Kidney capillary endothelial cell (primary cell): ENCODE measurements at places on chromosomes 6 and 20.

DNA sequence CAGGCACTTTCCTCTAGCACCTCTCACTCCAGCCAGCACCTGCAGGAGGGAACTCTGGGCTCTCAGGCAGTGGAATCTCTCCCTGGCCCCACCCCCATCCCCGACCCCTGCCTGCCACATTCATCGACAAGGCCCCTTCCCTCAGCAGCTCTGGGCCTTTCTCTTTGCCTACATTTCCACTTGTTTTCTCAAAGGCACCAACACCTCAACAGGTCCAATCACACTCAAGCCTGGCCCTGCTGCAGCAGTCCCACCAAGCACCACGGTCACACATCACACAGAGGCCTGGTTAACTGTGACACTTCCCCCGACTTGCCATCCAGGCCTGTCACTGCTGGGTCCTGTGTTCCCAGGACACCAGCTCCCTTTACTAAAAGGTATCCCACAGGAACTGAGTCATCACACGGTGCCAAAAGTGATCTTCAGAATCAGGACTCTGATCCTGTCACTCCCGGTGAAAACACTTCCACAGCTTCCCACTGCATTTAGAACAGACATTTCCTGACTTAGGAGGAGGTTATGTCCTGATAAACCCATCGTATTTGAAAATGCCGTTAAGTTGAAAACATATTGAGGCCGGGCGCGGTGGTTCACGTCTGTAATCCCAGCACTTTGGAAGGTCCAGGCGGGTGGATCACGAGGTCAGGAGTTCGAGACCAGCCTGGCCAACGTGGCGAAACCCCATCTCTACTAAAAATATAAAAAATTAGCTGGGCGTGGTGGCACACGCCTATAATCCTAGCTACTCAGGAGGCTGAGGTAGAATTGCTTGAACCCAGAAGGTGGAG lies 54.9 kb downstream of the MYH7B start:
- peak; percentile 30 for DNase-seq

DNA sequence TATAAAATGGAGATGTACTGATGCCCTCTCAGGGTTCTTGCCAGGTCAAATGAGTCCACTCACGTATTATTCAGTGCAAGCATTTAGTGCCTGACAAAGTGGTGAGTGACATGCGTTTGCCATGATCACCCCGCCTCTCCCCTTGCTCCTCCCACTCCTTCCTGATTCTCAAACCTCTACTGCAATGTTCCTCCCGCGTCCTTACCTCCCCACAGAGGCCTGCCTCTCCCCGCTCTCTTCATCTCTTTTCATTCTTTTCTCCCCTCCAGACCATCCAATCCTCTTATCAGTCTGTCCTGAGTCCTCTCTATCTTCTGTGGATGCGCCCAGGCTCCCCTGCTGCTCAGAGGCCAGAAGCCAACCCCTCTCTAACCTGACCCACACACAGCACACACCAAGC lies 40.7 kb downstream of the KCNK5 start:
- DNase-seq, result no peak

GRCh38 chr20:3446779-3447178 lies 24.0 kb upstream of the ATRN start:
- DNase-seq, result no peak

DNA sequence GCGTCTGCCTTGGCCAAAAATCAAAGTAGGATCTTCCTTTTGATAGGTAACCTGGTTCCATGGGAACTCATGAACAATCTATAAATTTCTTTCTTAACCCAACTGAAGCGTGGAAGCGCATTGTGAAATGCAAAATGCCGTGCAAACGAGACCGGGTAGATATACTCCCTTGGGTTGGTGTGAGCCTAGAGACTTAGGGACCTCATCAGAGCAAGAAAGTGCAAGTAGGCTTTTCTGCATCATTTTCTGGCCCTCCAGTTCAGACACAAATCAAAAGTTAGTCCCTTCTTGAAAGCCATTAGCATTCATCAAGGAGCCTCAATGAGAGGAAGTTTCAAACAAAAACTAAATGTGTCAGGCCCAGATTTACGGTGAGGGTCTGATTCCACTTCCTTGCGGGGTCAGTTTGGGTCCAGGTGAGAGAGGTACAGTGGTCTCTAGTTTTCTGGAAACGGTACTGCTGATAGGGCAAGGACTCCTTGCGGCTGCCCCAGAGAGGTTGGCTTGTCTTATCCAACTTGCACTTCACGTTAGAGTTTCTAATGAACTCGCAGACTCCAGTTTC lies 5.3 kb upstream of the ZNF184 start:
- no peak for DNase-seq

- no peak for DNase-seq
These were observed 13.6 kb downstream of the PRRC2A start for GRCh38 chr6:31634131-31634530.

- DNase-seq, result no peak
These were observed 202.6 kb downstream of the SOD2 start for GRCh38 chr6:159490298-159490937.

GRCh38 chr6:88403486-88403885 lies 237.3 kb upstream of the CNR1 start:
- DNase-seq, result no peak

- DNase-seq, result no peak
These were observed 106.2 kb upstream of the NRSN1 start for GRCh38 chr6:24019830-24020229.

DNA sequence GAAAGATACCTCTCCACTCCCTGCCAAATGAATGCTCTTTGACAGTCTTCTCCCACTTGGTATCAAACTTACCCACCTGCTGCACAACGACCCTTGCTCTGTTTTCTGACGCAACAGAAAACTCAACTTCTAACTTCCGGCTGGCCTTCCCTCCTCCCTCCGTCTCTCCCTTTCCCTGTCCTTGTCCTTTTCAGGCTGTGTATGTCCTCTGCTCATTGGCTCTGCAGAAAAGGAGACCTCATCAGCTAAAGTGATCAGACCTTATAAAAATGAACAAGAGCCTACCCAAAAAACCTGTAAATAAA lies 12.2 kb downstream of the TRAF3IP2 start:
- DNase-seq, result no peak

DNA sequence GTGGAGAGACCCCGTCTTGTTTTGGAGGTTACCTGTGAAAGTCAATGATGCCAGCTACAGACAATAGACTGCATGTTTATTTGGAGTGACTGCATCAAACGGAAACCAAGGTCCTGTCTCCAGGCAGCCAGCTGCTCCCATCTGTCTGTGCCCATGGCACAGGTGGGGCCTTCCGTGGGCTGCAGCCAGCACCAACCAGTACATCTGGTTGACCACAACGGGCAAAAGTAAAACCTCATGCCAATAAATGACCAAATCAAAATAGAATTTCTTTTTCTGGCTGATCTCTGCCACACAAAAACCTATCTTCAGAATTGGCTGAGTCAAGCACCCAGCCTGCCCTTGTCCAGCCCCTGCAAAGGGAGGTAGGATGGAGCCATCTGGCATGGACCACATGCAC lies 33.5 kb downstream of the DLL1 start:
- no peak for DNase-seq

- DNase-seq, result no peak
These were observed 28.0 kb downstream of the OSBPL2 start for GRCh38 chr20:62266340-62266739.

GRCh38 chr6:5776104-5776503 lies 230.6 kb downstream of the NRN1 start:
- no peak for DNase-seq

GRCh38 chr6:53056273-53056672 lies 8.9 kb upstream of the FBXO9 start:
- DNase-seq, result no peak

GRCh38 chr6:45666846-45667245 lies 289.1 kb upstream of the SUPT3H start:
- no peak for DNase-seq

DNA sequence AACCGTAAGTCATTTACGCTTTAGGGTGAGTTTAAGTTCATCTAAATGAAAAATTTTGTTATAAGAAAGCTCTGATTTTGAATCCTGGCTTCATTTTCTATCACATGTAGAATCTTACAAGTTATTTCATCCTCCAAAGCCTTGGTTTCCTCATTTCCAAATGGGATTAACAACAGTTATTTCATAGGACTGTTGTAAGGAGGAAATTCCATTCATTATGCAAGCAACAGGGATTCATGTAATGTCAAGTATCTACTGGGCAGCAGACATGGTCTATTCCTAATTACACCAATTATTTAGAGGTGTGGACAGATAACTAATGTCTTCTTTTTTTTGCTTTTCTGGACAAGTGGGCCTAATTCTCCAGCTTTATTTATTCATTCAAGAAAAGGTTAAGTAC lies 154.0 kb downstream of the PDSS2 start:
- no peak for DNase-seq

DNA sequence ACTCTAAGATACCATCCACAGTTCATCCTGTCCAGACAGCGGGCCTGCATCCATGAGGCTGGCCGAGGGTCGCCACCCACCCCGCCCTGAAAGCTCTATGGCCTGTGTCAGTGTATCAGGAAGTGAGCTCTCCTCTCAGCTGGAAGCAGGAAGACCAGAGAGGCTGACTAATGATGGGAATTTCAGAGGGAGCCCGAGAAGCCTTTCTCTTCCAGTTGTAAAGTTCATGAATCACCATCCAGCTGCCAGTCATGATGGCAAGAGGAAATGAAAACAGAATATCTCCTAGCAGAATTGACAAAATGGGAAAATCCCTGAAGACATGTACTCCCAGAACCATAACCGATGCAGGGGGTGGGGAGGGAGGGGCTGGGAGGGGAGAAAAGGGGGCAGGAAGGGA lies 109.6 kb upstream of the RPS6KA2 start:
- DNase-seq, result peak; percentile 93

- no peak for DNase-seq
These were observed 7.1 kb downstream of the CD93 start for GRCh38 chr20:23079016-23079351.

- no peak for DNase-seq
These were observed 98.6 kb downstream of the BTBD3 start for GRCh38 chr20:12016291-12016690.

DNA sequence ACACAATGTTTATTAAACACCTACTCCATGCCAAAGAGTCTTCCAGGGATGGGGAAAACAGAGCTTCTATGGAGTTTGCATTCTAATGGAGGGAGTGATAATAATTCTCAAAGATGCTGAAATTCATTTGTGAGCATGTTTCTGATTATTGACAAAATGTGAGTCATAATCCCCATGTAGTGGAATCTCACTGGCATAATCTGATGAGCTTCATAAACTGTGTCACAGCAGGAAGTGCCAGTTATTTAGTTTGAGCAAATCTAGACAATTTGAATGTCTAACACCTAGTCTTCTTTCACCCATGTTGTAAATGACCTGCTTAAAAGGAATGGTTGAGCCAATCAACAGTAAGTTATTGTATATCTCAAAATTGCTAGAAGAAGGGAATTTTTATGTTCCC lies 95.1 kb downstream of the KCNQ5 start:
- no peak for DNase-seq

DNA sequence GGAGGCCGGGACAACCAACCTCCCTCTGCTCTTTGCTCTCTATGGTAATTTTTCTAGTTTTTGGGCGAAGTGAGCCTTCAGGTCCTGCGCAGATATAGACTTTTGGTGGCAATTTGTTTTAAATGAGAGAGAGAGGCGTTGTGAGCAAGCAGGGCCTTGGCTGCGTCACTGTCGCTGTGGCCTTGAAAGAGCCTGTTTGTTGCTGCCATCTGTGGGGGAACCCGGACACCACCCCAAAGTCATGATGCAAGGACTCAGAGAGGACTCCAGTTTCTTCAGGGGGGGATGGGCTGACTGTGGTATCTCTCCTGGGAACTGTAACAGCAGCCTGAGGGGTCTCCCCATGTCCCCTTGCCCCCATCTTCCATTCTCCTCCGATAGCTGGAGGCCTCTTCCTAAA lies 462.7 kb upstream of the SULF2 start:
- DNase-seq, result no peak

DNA sequence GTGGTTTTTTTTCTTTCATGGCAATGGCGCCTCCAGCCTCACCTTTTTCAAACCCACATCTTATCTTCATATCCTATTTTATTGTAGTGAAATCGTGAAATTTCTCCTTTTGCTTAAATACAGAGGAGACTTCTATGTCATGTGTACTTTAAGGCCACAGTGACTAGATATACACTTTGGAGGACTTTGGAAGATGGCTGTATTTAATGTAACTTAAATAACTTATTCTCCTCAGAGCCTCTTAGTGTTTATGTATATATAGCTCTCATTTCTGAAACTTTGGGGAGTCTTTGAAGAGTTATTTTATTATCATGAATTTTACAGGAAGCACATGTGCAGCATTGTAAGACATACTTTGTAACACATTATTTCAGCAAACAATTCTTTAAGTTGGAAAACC lies 968 bp downstream of the LAMA2 start:
- no peak for DNase-seq

DNA sequence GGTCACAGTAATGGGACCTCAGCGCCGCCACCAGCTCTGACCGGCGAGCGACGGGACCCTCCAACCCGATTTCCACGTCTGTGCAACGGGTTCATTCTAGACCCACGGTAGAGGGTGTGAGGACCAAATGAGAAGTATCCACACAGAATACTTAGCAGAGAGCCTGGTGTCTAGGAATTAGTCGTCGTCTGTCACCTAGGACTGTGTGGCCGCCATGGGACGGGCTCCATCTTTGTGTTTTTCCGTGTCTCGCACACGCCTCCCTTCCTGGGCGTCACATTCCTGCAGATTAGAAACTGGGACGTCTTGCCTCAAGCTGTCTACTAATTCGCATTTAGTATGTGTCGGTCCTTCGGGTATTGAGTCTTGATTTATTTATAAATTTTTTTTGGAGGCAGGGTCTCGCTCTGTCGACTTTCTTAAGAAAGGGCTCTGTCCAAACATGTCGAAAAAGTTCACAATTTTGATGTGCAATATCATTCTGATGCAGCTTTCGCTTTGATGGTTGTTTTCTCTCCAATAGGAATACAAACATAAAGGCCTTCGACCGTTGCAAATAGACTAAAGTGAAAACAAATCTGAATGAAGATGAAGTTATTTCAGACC lies 563 bp downstream of the MGME1 start:
- DNase-seq, result peak; percentile 36

GRCh38 chr20:58447511-58448391 lies 58.7 kb downstream of the VAPB start:
- DNase-seq, result peak; percentile 64

DNA sequence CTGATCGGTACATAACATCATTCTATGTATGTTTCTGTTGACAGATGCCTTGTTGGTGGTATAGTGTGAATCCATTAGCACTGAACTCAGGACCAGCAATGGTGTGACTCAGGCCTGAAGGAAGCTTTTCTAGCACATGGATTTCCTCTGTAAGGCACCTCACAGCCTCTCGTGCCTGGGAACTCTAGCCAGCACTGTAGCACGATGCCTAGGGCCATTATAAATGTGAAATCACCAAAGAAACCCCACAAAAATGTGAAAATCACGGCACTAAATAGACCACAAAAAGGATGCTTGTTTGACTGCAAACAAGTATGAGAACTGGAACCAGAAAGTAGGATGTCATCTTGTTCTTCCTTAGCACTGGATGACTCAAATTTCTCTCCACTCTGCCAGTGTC lies 63.7 kb upstream of the NKX2-2 start:
- DNase-seq, result no peak
